Posterior cingulate gyrus (tissue), 11 donors: ENCODE measurements at places on chromosomes 16 and 17.

- no peak for DNase-seq
Measured at GRCh38 chr17:20157001-20157310, 147.8 kb downstream of the SPECC1 start.

- no peak for DNase-seq
Measured at GRCh38 chr17:76000016-76000754, 470 bp upstream of the CDK3 start.

GRCh38 chr16:88703486-88704309, 2.5 kb downstream of the RNF166 start:
- DNase-seq: peak; percentile 92

DNA sequence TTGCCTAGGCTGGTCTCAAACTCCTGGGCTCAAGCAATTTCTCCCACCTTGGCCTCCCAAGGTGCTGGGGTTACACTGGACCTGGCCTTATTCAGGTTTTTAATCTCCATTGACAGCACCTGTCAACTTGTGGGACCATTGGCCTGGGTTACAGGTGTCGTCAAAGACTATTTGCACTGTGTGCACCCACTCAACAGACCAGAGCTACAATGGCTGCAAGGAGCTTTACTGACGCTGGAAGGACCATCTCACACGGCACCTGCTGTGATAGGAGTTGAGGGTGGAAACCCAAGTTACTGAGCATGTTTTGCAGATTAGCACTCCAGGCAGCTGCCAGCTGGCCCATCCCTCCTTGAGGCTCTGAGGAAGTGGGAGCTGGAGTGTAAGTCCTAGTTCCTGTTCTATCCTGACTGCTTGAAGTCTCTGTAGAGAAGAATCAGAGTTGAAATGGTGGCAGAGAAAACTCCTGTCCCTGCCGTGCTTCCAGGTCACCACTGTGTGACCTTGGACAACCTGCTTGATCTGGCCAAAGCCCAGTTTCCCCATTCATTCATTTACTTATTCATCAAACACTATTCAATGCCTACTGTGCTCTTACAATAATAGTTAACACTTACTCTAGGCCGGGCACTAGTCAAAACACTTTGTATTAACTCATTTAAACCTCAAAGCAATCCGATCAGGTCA, 42.4 kb upstream of the LONP2 start:
- no peak for DNase-seq

DNA sequence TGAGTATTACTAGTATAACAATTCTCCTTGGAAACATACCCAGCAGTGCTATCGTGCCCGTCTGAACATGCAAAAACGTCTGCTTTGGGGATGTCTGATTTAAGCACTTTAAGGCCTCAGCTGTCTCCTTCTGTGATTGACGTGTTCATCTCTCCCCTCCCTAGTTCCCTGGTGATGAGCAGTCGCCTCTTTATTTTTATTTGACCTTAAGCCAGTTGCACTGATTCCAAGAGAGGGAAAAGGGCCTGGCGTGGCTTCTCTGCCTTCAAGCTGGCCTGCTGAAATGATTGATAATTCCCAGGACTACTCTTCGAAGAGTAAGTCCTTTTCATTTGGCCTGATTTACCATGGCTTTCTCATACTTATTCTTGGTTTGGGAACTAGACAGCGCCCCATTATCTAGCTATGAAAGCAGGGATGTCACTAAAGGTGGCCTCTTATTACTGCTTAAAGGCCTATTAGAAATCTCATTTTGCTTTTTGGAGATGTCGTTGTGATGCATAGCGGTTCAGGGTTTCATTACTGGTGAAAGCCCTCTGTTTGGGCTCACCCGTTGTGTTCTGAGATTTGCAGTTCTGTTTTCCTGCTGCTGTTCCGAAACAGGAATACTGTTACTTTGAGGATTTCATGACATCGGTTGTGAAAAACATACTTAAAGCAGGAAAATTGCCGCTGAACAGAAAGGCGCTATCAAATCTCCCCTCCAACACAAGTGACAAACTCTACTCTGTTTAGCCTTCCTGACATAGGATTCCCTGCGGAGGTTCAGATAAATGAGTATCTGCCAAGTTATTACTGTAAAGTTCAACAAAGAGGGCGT, 65.5 kb downstream of the IQCK start:
- DNase-seq: no peak

GRCh38 chr17:4485676-4486646, 12.7 kb upstream of the SPNS2 start:
- no peak for DNase-seq

GRCh38 chr16:52366983-52367382, 180.0 kb downstream of the TOX3 start:
- DNase-seq: no peak

DNA sequence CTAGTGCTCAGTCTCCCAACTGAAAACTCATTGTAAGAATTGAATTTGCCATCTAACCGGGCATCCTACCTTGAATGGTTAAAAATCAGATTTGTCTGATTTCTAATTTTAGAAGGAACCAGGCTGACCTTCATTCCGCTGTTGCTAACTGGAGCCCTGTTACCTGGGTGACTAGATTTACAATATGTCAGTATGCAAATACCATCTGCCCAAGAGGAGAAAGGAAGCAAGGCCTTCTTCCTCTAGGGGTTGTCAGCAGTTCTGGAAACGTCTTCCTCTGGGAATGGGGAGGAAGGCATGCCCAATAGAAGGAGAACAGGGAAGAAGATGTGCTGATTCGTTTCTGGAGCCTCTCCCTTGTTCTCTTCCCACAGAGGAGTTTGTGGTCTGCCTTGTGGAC, 137.9 kb downstream of the PITPNC1 start:
- DNase-seq: no peak

GRCh38 chr16:3474136-3474779, 21.0 kb downstream of the C16orf90 start:
- no peak for DNase-seq

- DNase-seq: no peak
Measured at GRCh38 chr17:13230350-13231264, 212.8 kb upstream of the ELAC2 start.

GRCh38 chr17:67644061-67644460, 73.7 kb upstream of the NOL11 start:
- DNase-seq: peak; percentile 11

DNA sequence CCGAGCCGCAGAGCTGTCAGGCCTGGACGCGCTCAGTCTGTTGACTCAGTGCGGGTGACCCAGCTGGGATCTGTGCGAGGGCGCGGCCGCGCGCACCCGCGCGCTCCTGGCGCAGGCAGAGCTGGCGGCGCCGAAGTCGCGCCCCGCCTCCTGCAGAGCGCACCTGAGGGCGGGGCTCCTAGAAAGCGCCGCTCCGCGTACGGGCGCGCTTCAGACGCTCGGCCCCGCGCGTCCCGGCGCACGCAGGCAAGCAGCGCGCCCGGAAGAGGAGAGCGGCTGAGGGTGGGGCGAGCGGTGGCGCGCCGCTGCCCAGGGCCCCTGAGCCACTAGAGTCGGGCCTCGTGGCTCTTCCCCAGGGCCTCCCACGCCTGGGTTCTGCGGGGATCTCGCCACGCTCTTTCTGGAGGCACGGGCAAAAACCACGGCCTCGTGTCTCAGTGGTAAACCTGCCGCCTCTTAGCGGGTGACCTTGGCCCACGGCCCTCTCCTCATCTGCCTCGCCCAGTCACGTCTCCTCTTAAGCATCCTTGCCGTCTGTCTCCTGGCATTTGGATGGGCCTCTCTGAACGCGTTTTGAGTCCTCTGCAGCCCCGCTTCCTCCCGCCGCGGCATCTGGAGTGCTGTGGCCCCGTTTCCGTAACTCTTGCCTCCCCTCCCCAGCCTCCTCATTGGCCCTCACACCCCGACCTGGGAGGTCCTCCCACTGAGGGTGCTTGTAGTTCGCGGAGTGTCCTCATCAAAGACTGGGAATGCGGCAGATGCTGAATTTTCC, at the start of gene ABCA5:
ABCA5 (minus strand) TSS at position 74 of the 772 bp plus-strand sequence. CDS start 12,718 bp downstream, outside the sequence.
- peak; percentile 73 for DNase-seq

DNA sequence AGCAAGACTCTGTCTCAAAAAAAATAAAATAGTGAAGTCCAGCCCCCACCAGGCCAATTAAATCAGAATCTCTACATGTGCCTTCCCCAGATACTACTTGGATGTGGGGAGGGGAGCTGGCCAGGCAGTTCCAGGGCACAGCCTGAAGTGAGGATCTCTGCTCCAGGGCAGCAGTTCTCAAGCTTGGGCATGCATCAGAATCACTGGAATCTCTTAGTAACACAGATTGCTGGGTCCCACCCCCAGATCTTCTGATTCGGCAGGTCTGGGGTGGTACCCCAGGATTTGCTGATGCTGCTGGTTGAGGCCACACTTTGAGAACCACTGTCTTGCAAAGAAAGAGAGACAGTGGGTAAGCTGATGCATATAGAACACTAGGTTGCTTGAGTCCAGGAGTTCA, 8.3 kb upstream of the CDH5 start:
- DNase-seq: no peak

DNA sequence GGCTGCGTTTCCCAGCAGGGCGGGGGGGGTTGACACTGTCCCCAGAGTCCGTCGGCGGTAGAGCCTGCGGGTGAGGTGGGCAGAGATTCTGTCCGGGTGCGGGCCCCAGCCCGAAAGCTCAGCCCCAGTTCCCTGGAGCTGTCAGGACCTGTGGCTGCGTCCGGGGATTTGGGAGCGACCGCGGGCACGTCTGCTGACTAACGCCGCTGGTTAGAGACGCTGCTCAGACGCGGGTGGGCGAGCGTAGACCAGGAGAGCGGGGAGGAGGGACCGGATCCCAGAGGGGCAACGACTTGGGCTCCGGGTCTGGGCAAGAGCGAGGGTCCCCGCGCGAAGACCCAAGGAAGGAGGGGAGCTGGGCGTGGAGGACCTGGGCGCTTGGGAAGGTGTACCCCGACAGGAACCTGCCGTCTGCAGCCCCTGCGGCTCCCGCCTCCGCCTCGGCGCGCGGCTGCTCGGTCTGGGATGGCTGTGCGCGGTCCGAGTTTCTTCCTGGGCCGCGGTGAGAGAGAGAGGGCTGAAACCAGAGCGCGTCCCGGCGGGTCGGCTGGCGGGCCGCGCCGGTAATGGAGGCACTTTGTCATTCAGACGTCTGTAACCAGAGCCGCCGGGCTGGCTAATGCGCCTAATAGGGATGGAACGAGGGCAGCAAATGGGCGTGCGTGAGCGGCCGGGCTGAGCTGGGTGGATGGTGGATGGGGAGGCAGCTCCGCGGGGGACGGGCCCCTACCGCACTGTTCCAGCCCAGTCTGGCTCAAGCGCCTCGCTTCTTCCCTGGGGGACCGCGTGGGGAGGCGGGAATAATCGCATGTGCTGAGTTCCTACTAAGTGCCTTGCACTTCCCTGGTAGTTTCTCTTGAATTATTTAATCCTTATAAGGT, 2.3 kb downstream of the NGFR start:
- DNase-seq: no peak

GRCh38 chr17:79026376-79027273, 2.7 kb downstream of the C1QTNF1 start:
- no peak for DNase-seq

- peak; percentile 44 for DNase-seq
Measured at GRCh38 chr16:75281826-75282225, 30.4 kb upstream of the BCAR1 start.

DNA sequence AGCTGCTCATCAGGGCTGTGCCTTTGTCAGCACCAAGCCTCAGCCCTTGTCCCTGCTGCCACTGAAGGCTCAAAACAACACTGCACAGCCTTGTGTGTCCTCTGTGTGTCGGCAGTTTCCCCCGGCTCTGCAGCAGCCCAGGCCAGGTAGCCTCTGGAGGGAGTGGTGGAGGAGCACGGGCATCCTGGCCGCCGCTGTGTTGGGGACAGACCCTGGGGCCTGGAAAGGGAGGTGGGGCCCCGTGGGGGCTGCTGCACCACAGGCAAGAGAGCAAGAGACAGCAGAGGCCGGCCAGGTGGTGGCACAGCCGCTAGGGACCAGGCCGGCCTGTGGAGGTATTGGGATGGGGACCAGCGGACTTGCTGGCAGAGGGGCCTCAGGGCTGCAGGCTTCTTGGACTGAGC, 96.9 kb upstream of the ZNF750 start:
- peak; percentile 4 for DNase-seq

GRCh38 chr17:76830987-76831715, 37.1 kb upstream of the MGAT5B start:
- no peak for DNase-seq

DNA sequence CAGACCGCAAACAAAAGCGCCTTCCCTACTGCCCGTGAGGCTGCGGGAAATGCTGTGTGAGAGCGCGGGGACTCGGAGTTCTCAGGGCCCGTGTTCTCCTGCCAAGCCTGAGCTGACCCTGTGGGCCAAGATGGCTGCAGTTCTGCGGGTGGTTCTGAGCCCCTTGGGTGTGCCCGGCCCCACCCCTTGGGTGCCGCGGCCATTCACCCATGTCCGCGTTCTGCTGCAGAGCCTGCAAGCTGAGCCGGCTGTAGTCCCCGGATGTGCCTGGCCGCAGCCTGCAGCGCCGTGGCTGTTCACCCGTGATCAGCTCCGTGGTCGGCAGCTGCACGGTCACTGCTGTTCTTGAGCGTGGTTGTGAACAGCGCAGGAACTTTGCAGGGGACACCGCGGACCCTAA, 20.0 kb downstream of the ACSF3 start:
- DNase-seq: no peak

- no peak for DNase-seq
Measured at GRCh38 chr17:48293319-48294019, 136.5 kb downstream of the SKAP1 start.

GRCh38 chr16:14640538-14640937, 7.8 kb downstream of the BFAR start:
- no peak for DNase-seq

DNA sequence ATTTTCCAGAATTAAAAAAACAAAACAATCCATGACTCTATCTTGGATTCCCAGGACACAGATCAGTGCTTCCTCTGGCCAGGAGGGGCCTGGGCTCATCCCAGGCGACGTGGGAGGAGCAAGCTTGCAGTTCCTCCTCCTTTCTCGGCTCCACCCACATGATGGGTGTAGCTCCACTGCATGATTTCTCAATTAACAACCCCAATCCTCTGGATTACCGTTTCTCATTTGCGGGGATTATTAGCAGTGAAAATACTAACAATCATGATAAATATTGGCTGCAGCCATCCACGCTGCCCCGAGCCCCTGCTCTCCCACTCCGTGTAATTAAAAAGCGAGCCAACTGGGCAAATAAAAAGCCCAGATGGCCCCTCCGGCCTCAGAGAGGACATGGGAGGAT, 46.4 kb upstream of the SDK2 start:
- no peak for DNase-seq
